Trophoblast cell (in vitro differentiated cells and primary cell): ENCODE measurements at places on chromosomes 11 and 22.

DNA sequence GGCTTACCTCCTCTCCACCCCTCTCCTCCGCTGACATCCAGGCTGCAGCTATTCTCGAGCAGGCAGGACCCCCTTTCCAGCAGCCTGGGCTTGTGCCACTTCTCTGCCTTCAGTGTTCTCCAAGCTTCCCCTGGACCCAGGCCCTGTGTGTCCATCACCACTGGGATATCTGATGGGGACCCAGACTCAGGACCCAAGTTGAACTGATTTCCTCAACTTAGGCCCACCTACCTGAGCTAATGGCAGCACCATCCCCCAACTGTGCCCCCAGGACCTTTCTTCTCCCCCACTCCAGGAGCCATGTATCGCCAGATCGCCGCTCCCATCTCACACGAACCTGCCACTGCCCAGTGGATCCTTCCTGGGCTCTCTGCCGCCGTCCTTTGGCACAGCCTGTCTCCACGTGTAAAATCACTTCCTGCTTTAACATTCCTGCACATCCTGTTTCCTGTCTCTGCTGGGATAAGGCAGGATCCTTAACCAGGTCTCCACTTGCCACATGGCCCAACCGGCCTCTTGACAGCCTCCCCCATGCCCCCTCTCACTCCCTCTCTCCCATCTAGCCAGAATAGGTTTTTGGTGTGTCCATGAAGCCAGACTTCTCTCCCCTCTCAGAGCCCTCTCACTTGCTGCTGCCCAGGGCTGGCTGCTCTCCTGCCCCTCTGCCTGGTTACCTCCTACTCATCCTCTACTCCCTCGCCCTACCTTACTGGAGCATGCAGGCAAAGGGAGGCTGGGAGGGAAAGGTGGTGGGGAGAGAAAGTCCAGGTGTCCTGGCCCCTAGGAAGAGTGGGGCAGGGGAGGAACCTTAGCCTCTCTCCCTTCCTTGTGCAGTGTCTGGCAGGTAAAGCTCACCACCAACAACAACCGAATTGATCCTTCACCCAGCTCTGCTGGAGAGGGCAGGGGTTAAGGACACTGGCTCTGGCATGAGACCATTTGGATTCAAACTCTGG is 9.4 kb downstream of the SPATA19 start:
- H3K4me1 ChIP-seq, result no peaks in the 10 kb centered on the region
- H3K27me3 ChIP-seq, result no peaks in the 10 kb centered on the region
- no peak overlapping the region for H3K27ac ChIP-seq
- H3K4me3 ChIP-seq, result no peak overlapping the region

- H3K4me1 ChIP-seq, result peaks cover 20% of the 10 kb centered on the region
- H3K27me3 ChIP-seq, result no peaks in the 10 kb centered on the region
- no peak overlapping the region for H3K27ac ChIP-seq
- no peaks in the 10 kb centered on the region for H3K36me3 ChIP-seq
- H3K4me3 ChIP-seq, result no peak overlapping the region
Observed at GRCh38 chr11:70063555-70063954, 14.6 kb upstream of the ANO1 start.

- no peak for DNase-seq
- no peaks in the 10 kb centered on the region for H3K27me3 ChIP-seq
- H3K4me3 ChIP-seq, result no peak overlapping the region
- no peaks in the 10 kb centered on the region for H3K4me1 ChIP-seq
- H3K27ac ChIP-seq, result no peak overlapping the region
Observed at GRCh38 chr22:28369854-28370253, 309.8 kb downstream of the TTC28 start.

DNA sequence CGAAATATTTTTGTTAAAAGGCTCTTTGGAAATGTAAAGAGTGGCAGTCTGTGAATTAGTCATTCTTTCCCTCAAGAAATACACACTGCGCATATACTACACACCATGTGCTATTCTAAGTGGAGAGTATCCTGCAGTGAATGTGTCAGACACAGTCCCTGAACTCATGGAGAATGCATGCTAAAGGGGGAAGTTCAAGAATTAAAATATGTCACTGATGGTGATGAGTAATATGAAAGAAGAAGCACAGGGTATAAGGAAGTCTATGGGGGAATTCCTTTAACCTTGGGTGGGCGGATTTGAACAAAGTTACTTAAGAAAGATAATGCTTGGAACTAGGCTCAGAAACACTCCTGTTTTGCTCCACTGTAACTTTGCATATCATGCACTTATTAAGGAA is 153.0 kb downstream of the LRRC4C start:
- no peaks in the 10 kb centered on the region for H3K27me3 ChIP-seq
- no peaks in the 10 kb centered on the region for H3K4me1 ChIP-seq
- DNase-seq, result no peak
- no peaks in the 10 kb centered on the region for H3K36me3 ChIP-seq
- no peak overlapping the region for H3K4me3 ChIP-seq

GRCh38 chr22:41917903-41918791 is 3.3 kb upstream of the SHISA8 start:
- no peak overlapping the region for H3K4me3 ChIP-seq
- peaks cover 7% of the 10 kb centered on the region for H3K4me1 ChIP-seq
- no peaks in the 10 kb centered on the region for H3K36me3 ChIP-seq

DNA sequence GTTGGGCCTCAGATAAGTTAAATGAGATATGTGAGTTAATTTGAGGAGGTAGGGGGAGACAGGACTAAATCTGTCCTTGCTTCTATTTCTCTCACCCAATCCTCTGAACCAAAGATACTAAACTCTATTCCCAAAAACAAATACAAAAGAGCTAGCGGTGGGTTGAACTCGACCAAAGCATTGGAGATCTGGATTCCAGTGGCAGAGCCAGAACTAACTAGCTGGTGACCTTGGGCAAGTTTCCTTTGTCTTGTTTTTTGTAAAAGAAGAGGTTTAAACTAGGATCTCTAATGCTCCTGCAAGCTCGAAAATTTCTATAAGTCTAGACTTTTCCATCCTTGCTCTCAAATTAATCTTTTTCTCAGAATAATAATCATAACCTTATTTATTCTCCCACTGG is 1.5 kb downstream of the ME3 start:
- H3K27me3 ChIP-seq, result peaks cover 12% of the 10 kb centered on the region
- no peak for DNase-seq
- H3K4me3 ChIP-seq, result no peak overlapping the region
- peaks cover 9% of the 10 kb centered on the region for H3K4me1 ChIP-seq
- no peak overlapping the region for H3K27ac ChIP-seq

DNA sequence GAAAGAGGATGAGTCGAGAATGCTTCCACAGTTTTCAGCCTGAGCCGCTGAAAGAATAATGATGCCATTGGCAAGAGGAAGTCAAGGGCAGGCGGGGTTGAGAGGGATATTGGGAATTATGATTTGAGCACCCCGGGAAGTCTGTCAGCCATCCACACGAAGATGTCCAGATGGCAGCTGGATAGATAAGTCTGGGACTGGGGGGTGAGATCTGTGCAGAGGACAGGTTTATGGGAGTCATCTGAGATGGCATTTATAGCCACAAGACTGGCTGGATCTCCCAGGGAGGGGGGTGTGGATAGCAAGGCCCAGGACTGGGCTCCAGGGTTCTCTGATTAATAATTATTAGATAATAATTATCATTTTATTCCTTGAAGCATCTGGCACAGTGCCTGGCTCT is 5.1 kb upstream of the STIP1 start:
- H3K27ac ChIP-seq, result no peak overlapping the region
- no peak overlapping the region for H3K4me3 ChIP-seq
- no peaks in the 10 kb centered on the region for H3K27me3 ChIP-seq

GRCh38 chr11:123104697-123105096 is 42.8 kb upstream of the HSPA8 start:
- DNase-seq, result no peak
- no peak overlapping the region for H3K27ac ChIP-seq
- no peak overlapping the region for H3K4me3 ChIP-seq
- H3K36me3 ChIP-seq, result no peaks in the 10 kb centered on the region
- H3K4me1 ChIP-seq, result peaks cover 2% of the 10 kb centered on the region
- H3K27me3 ChIP-seq, result no peaks in the 10 kb centered on the region

DNA sequence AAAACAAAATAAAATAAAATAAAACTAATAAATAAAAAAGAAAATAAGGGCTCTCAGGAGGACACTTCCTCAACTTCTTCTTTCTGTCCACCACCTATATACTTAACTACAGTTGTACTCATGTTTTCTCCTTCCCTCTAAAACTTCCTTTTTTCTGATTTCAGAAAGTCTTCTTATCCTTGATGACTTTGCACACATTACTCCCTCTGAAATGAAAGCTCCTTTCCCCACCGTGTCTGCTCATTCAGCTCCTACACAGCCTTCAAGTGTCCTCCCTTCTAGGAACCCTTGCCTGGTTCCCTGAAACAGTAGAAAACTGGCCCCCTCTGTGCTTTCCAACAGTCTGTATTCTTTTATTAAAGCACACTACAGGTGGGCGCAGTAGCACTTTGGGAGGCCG is 18.3 kb upstream of the DDX17 start:
- no peak overlapping the region for H3K27ac ChIP-seq
- no peaks in the 10 kb centered on the region for H3K36me3 ChIP-seq
- no peaks in the 10 kb centered on the region for H3K27me3 ChIP-seq

DNA sequence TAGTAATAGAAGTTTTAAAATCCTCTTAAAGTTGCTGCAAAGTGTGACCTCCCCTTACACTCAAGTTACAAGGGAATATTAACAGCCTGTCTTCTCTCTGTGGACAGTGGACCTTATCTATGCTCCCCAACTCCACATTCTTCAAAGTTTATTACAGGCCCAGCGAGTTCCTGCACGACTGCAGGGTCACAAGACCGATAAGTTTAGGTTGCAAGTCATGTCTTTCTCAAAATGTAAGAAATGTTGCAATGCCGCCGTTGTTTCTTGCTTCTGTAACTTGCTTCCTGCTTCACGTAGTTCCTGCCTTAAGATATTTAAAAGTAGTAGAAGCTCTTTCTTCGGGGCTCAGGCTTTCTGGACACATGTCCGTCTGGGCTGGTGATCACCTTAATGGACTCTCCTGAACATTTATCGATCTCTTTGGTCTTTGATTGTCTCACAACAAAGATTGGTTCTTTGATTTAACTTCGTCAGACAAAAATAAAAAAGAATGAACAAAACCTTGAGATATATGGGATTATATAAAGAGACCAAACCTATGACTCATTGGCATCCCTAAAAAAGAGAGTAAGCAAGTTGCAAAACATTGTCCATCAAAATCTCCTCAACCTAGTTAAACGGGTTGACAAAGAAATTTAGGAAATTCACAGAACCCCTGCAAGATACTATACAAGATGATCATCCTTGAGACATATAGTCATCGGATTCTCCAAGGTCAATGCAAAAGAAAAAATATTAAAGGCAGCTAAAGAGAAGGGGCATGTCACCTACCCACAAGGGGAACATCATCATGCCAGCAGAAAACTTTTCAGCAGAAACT is 45.4 kb upstream of the GLYAT start:
- DNase-seq, result peak; percentile 17
- no peak overlapping the region for H3K4me3 ChIP-seq
- no peaks in the 10 kb centered on the region for H3K4me1 ChIP-seq
- H3K27ac ChIP-seq, result peak overlapping the region; percentile 60

DNA sequence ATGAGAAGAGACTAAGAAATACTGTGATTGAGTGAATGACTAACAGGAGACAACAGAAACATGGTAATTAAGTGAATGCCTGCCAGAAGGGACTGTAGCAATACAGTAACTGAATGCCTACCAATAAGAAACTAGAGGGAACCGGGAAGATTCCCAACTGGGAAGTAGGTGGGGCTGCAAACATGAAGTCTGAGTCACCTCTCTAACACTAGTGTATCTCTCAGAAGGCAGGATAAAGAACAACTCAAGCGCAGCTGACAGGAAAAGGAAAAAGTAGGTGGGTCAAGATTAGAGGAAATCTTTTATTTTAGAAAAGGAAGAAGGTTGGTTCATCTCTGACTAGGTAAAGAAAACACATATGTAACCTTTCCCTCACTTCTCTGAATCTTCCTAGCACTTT is 14.0 kb downstream of the C11orf42 start:
- no peaks in the 10 kb centered on the region for H3K27me3 ChIP-seq
- no peak for DNase-seq
- no peak overlapping the region for H3K27ac ChIP-seq

DNA sequence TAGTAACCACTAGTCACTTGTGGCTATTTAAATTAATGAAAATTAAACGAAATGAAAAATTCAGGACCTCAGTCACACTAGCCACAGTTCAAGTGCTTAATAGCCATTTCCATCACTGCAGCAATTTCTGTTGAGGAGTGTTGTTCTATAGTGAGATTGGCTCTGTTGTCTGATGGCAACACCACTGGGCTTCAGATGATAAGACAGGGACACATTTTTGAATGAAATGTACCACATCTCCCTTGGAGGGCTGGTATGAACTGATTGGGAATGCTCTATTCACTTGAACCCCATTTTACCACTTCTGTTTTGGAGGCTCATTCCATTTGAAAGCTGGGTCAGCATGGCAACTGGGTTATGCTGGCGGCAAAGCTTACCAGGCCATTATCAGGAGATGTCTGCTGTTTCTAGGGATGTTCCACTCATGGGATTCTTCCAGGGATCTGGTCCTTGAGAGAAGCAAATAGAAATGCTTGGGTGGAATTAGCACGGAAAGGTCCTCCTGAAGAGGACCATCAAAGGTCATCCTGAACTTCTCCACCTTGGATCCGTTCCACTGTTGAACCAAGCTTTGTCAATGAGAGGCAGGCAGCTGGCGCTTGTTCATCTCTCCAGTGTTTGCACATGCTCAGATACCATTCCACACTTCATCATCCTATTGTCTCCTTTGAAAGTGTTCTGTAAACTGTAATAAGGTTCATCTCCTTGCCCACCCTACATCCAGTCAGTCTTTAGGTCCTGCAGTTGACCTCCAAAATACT is 7.6 kb downstream of the AMOTL1 start:
- H3K27ac ChIP-seq, result peak overlapping the region; percentile 0
- no peaks in the 10 kb centered on the region for H3K27me3 ChIP-seq
- no peaks in the 10 kb centered on the region for H3K36me3 ChIP-seq
- DNase-seq, result no peak
- peaks cover 12% of the 10 kb centered on the region for H3K4me1 ChIP-seq
- peak overlapping the region; percentile 23 for H3K4me3 ChIP-seq

- DNase-seq, result no peak
- H3K36me3 ChIP-seq, result no peaks in the 10 kb centered on the region
- H3K4me3 ChIP-seq, result no peak overlapping the region
- H3K27me3 ChIP-seq, result peaks cover 52% of the 10 kb centered on the region
- peaks cover 41% of the 10 kb centered on the region for H3K4me1 ChIP-seq
- no peak overlapping the region for H3K27ac ChIP-seq
Observed at GRCh38 chr22:45974498-45974897, 2.5 kb downstream of the WNT7B start.

DNA sequence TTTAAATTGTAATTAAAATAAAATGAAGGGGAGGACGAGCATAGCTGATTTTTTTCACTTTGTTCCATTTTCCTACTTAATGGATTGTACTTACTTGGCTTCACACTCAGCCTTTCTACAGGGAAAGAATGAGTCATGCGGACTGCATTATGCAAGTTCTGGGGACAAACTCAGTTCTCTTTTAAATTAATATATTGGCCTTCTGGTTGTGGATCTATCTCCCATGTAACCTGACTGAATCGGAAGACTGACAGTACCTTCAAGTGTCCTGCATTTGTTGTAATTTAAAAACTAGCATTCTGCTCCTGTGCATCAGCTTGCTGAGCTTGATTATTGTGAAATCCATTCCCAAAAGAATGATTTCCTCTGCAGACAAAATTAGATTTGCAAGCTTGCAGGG is 12.2 kb downstream of the OR8D1 start:
- no peaks in the 10 kb centered on the region for H3K36me3 ChIP-seq
- no peak overlapping the region for H3K4me3 ChIP-seq
- H3K4me1 ChIP-seq, result no peaks in the 10 kb centered on the region
- no peak overlapping the region for H3K27ac ChIP-seq
- H3K27me3 ChIP-seq, result no peaks in the 10 kb centered on the region
- DNase-seq, result no peak

- no peak overlapping the region for H3K27ac ChIP-seq
- no peak for DNase-seq
- H3K27me3 ChIP-seq, result no peaks in the 10 kb centered on the region
- no peaks in the 10 kb centered on the region for H3K36me3 ChIP-seq
- H3K4me3 ChIP-seq, result no peak overlapping the region
Observed at GRCh38 chr11:124036666-124037065, 4.5 kb downstream of the OR10G7 start.
